SJSA1 (cell line): ENCODE measurements at places on chromosomes 13 and 19.

GRCh38 chr13:103218253-103218652 is 152.0 kb upstream of the SLC10A2 start:
- DNase-seq = no peak

DNA sequence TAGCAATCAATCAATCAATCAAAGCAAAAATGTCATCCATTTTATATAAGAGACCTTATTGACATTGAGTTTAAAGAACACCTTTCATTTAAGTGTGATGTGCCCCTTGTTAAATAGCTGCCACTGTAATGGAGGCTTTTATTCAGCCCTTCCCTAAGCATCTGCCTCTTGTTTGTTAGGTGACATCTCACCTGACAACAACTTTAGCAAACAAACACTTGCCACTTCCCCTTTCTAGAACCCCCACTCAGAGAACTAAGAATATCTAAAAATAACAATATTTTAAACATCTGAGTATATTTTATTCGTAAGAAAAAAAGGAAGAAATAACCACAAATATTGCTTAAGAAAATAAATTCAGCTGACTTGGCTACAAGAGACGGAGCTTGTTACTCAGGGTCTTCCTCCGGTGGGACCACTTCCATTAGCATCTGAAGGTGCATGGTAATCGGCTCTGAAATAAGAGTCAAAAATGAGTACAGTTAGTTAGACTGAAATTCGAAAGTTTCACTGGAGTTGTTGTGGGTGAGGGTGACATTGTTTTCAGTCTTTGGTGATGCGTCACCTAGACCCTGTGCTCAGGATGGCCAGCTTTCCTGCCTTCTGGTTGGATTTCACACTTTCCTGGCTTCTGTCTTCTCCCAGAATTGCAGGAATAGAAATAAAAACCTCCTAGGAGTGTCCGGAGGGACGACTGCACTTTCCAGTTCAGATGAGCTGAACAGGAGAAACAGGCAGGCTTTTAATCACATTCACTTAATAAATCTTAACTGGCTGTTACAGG is 39.1 kb downstream of the SLC7A9 start:
- DNase-seq = peak; percentile 62

DNA sequence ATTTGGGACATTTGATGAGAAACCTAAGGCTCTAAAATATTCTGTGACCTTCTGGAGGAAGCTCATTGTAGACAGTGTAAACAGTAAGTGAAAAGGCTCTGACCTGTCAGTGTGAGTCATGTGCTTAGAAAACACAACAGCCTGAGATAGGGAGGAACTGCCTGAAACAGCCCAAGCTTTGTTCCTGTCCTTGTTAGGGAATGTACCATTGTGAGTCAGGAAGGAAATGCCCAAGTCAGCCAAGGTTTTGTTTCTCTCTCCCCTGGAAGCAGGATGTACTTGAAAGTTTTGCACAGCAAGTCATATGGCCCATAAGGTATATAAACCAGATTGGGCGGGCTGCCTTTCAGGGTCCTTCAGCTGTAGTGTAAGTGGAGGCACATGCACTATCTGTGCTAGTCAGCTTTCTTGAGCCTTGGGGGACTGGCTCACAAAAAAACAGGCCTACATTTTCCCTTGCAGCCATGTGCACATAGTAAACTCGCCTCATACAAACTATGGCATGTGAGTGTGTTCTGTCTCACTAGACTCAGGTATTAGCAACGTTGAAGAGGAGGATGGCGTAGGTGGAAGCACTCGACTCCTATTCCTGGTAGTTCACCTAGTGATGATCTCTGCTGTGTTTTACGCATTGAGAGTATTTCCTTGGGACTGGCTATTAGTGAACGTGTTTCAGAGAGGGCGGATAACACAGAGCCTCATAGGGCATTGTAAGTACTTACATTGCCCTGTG is 141.2 kb upstream of the KLHL1 start:
- no peak for DNase-seq

DNA sequence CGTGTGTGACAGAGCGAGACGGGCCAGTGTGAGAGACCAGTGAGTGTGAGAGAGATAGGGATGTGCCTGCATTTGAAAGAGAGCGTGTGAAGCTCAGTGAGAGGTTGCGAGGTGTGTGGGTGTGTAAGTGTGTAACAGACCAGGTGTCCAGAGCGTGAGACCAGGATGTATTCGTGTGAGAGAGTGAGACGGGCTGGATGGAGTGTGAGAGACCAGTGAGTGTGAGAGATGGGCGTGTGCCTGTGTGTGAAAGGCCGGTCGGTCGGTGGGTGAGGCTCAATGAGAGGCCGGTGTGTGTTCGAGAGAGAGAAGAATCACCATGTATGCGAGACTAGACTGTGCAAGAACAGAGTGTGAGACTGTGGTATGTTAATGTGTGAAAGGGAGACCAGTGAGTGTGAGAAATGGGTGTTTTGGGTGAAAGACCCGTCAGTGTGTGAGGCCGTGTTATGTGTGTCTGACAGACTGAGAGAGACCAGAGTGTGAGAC is 679 bp downstream of the ZNF471 start:
- DNase-seq = no peak

GRCh38 chr13:61600360-61601033 is 184.8 kb upstream of the PCDH20 start:
- no peak for DNase-seq

GRCh38 chr19:4354897-4355296 is 11.5 kb downstream of the MPND start:
- peak; percentile 37 for DNase-seq

DNA sequence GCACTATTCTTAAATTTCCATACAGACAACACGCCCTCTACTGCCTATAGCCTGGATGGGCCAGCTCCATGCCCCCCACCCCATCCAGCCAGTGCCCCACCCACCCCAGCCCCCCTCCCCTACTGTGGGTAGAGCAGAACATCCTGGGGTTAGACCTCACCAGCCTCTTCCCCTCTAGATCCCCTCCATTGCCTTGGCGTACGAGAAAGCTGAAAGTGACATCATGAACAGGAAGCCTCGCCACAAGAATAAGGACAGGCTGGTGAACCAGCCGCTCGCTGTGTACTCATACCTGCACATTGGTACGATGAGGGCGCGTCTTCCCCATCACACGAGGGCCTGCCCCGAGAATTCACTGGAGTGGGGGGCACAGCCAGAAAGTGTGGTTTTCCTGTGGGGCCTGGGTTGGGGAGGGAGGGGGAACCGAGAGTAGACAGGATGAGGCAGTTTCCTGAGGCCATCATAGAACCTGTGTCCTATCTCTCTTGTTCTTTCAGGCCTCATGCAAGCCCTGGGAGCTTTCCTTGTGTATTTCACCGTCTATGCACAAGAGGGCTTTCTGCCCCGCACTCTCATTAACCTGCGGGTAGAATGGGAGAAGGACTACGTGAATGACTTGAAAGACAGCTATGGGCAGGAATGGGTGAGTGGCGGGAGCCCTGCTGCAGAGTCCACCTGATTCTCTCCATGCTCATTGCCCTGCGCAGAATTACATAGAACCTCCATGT is 29.1 kb downstream of the ATP12A start:
- no peak for DNase-seq
